Right cardiac atrium (tissue), 5 donors: ENCODE measurements at places on chromosomes 2 and 18. TPM values are rescaled to one million over a fixed set of nuclear protein-coding genes. Genes with fewer than 3 reads are reported as not detected.

The OR6B2 gene
- not detected for total RNA-seq

The ANKRD39 gene
- 11.8 TPM for total RNA-seq

GRCh38 chr2:54666634-54667265, 56.7 kb upstream of the EML6 start:
- DNase-seq, result peak; percentile 68

- DNase-seq, result no peak
Measured at GRCh38 chr18:23137788-23138216, 2.5 kb downstream of the CABLES1 start.

GRCh38 chr2:45401431-45401922, 209.6 kb downstream of the SRBD1 start:
- no peak for DNase-seq

DNA sequence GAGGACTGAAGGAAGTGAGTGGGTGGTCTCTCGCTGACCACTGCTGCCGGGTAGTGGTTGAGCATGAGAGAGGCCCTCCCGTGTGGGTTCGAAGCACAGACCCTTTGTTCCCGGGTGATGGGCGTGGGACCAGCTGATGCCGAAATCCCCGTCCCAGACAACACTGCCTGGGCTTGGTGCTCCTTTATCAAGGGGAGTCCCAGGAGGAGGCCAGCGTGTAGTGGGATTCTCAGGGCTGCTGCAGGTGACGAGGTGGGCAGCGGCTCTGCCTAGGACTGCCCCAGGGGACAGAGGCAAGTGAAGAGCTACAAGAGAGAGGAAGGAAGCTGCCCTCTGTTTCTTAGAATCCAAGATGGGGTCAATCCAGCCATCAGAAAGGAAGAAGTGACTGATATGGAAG, 251.3 kb upstream of the PXDN start:
- no peak for DNase-seq

GRCh38 chr2:138030459-138030858, 66.2 kb downstream of the HNMT start:
- no peak for DNase-seq

GRCh38 chr2:239625156-239625845, 224.5 kb upstream of the HDAC4 start:
- no peak for DNase-seq

The LDLRAD4 gene
- total RNA-seq, result 68.1 TPM

DNA sequence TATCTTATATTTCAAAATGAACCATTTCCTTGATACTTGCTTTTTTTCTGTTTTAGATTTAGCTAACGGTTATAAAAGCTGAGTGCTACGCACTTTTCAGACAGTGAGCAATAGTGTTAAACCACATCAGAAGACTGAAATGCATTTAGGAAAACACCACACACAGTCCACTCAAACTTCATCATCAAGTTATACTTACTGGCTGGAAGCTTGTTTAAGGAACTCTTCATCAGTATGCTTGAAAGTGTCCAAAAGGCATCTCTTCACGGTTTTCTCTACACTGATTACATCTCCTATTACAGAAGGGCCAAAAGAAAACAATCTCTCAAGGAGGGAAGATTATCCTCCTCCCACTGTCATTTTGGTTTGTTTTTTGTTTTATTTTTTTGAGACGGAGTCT, 19.7 kb downstream of the ILKAP start:
- no peak for DNase-seq

DNA sequence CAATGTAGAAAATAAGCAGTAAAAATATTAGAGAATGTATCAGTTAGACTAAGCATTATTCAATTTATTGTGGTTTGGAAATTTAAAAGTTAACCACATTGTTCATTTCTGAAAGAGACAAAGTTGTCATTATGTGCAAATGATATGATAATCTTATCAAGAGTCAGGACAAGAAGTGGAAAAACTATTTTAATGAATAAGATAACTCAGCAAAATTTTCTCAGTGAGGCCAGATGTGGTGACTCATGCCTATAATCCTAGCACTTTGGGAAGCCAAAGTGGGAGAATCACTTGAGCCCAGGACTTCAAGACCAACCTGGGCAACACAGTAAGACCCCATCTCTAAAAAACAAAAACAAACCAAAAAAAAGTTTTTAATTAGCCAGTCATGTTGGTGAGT, 39.5 kb upstream of the CERS6 start:
- DNase-seq, result no peak

The ATP6V1B1 gene
- 0.26 TPM for total RNA-seq

The NDUFV2 gene
- 340 TPM for total RNA-seq

The MOCOS gene
- total RNA-seq, result 0.59 TPM

The CAMKMT gene
- total RNA-seq, result 5.4 TPM

DNA sequence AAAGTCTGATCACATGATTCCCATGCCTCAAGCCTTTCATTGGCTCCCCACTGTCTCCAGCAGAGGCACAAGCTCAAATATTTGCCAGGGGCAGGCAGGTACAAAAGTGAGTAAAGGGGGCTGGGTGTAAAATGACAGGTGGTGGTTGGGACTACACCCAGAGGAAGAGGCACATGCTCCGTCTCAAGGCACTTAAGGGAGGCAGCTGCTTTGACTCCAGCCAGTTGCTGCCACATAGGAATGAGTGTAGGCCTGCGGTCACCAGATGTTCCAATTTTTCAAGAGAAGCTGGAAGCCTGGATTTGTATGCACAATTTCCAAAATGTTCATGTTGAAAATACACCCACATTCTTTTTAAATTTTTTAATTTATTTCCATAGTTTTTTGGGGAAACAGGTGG, 164.4 kb downstream of the UPP2 start:
- DNase-seq, result no peak

- no peak for DNase-seq
Measured at GRCh38 chr2:170501421-170502043, 213.6 kb upstream of the SP5 start.

- DNase-seq, result no peak
Measured at GRCh38 chr2:241506793-241507429, 1.5 kb downstream of the STK25 start.

The GYPC gene
- total RNA-seq, result 98.1 TPM

The GKN1 gene
- total RNA-seq, result not detected

GRCh38 chr2:66683599-66683998, 248.7 kb downstream of the MEIS1 start:
- DNase-seq, result no peak

- DNase-seq, result no peak
Measured at GRCh38 chr2:19885791-19886190, 16.0 kb downstream of the TTC32 start.

DNA sequence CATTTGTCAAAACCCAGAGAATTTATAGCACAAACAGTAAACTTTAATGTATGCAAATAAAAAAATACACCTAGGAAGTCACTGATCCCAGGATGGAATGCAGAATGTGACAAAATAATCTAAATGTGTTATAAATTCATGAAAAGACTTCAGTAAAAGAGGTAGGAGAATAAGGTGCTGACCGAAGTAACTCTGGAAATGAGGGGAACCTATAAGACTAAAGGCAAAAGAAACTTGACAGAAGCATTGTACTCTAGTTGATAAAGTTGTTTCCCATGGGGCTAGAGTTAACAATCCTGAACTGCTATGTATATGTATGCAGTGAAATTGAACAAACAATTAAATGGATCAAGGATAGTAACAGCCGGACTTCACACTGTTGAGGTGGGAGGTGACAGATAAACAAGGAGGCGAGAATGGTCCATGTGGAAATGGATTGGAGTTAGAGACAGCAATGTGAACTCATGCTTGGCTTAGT, 24.5 kb downstream of the IRS1 start:
- DNase-seq, result no peak

DNA sequence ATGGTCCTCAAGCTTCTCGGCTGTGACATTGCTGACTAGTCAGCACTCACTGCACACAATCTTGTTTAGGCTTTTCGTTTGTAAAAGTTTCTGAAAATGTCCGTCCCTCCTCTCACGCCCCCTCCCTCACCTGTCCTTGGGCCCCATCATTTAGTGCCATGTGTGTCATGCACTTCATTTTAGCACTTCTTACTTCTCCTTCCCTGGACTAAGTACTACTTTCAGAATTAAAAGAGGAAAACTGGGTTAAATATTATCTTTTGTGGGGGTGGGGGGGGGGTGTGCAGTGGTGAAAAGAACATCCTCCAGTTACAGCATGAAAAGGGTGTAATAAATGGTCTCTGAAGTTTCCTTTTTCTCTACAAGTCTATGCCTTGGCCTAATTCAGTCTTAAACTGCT, 182.0 kb upstream of the SP5 start:
- no peak for DNase-seq

The ZAP70 gene
- 1.2 TPM for total RNA-seq

DNA sequence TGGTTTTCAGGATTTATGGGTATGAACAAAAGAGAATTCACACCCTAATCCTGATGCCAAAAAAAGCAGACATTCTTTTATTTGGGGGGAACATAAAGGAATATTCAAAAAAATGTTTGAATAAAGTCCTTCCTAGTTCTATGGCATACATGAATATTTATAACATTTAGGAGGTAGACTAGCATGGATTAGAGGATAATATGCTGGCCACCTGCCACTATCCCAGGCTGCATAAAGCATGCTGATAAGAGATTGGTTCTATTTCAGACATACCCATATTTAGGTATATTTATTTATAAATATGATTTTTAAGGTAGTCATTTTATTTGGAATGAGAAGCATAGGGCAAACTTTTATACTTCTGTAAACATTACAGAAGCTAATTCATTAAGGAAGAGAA, 34.9 kb upstream of the MAP3K20 start:
- no peak for DNase-seq

The ABCG8 gene
- not detected for total RNA-seq

The SETBP1 gene
- 24.1 TPM for total RNA-seq

- DNase-seq, result peak; percentile 75
Measured at GRCh38 chr2:109129356-109129920, 433 bp downstream of the SH3RF3 start.

The NIFK gene
- total RNA-seq, result 26.4 TPM

The ZSWIM2 gene
- total RNA-seq, result not detected

The EVA1A gene
- total RNA-seq, result not detected

DNA sequence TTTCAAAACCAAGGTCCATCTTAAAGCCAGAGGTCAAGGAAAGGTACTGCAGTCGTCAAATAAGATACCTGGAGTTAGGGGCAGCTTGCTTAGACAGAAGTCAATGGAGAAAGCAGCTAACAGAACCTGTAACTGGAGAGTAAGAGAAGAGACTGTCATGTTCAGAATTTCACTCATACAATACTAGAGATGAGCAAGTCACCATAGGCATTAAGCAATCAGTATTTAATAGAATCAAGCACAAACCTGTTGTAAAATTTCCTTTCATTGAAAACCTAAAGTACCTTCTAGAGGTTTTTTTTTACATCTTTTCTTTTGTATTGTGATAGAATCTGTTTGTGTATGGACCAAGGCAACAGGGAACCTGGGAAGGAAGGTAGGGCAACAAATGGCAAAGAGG, 183.4 kb upstream of the ERBB4 start:
- DNase-seq, result no peak

GRCh38 chr2:226489775-226490541, 309.7 kb downstream of the IRS1 start:
- no peak for DNase-seq

DNA sequence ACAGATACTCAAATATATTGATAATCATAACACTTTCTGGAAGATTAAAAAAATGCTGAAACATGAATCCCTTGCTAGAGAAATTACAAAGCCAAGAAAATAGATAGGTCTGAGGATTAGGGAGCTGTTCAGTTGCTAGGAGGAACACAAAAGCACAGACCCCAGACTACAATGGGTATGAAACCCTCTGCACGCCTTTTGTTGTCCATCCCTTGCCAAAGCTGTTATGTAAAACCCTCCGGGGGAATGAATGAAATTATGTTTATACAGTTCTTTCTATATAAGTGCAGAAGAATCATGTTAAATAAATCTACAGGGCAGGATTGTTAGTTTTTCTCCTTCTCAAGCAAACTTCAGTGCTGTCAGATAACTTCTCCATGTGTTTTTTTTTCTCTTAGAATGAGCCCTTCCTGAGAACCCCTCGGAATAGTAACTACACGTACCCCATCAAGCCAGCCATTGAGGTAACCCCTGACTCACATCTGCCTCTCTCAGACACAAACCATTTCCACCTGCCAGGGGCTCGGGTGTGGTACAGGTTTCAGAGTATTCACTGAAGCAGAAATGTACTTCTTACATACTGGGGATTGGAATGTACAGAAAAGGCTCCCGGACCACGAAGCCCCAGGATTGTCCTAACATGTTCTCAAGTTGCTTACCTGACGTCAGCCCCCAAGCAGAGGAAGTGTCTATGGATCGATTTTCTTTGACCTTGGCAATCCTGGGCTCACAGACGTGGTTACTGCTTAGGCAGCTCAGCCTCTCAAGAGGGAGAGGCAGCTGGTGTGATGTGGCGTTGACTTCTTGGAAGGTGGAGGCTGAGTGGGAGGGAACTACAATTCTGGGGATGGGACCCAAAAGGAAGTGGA, 118.0 kb downstream of the PLB1 start:
- DNase-seq, result no peak

- no peak for DNase-seq
Measured at GRCh38 chr2:164882276-164882675, 40.7 kb upstream of the COBLL1 start.

DNA sequence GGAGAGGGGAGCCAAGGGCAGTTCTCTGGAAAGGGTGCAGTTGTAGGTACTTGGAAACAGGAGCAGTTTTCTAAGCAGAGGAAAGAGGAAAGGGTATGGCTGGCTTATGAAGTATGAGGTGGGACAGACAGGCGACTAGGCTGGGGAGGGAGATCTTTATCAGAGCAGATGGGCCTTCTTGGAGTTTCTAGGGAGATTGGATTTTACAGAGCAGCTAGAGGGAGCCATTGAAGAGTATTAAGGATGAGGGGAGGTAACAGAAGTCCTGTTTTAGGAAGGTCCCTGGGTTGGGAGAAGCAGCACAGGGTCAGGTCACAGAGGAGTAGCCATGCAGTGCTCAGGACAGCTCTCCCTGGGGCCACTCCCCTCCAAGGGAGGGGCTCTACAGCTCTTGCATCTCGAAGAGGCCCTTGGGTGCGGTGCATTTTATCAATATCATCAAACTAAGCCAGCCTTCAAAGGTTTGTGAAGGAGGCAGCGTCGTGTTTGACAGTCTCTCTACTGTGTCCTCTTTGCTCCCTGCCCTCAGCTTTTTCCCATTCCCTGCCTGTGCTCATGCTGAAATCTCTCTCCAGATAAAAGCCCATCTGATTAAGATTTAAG, 154.3 kb downstream of the SETBP1 start:
- DNase-seq, result no peak

GRCh38 chr2:130915149-130915548, 78.4 kb downstream of the ARHGEF4 start:
- no peak for DNase-seq

DNA sequence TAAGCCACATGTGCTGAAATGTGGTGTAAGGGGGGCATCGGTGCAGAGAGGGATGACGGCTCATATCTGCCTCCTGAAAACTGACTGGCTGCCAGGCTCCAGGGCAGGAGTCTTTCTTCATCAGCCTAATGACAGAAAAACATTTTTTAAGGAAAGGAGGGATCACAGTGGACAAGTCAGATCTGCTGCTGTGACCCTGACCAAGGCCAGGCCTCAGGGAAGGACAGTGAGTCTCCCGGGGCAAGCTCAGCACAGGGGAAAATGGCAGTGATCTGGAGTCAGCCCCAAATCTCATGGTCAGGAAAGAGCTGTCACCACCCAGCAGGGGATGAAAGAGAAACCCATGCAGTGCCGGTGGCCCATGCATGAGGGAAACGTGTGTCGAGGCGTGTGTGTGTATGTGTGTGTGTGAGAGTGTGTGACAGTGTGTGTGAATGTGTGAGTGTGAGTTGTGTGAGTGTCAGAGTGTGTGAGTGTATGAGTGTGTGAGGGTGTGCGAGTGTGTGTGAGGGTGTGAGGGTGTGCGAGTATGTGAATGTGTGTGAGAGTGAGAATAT, 134.5 kb downstream of the INHBB start:
- no peak for DNase-seq
